ENCODE measurements at places on chromosomes 5 and 9. TPM values are rescaled to one million over a fixed set of nuclear protein-coding genes. Genes with fewer than 3 reads are reported as not detected.

Gene GFI1B
- not detected for total RNA-seq

Gene ADAM19
- 46.1 TPM for total RNA-seq

Gene PAIP1
- total RNA-seq, result 74.1 TPM

Gene BTNL8
- total RNA-seq, result not detected

Gene LRRC26
- total RNA-seq, result not detected

Gene IFNA2
- not detected for total RNA-seq

Gene SLC1A1
- total RNA-seq, result 7.3 TPM

Gene PGM5
- 79.3 TPM for total RNA-seq

Gene PCDHA7
- total RNA-seq, result 0.42 TPM

Gene ACOT12
- 2.3 TPM for total RNA-seq

Gene SLC9A3
- total RNA-seq, result 1.8 TPM

DNA sequence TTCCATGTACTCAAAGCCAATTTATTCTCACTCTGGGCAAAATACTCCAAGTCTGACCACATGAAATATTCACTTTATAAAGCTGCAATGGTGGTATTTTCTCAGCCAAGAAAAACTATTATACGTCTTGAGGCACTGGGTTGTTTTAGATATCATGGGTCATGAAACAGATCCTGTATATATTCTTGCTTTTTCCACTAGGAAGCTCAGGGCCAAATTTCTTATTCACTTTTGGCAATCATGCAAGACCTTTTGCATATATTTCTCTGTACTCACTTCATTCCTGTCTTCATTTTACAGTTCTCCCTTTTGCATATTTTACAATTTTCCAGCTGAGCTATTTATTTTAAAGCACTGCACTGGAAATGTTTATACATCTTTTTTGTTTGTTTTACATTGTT is 49.8 kb downstream of the GABBR2 start:
- no peak overlapping the region for H3K27ac ChIP-seq
- DNase-seq, result no peak
- no peak overlapping the region for H3K4me3 ChIP-seq
- no peaks in the 10 kb centered on the region for H3K36me3 ChIP-seq
- H3K27me3 ChIP-seq, result no peaks in the 10 kb centered on the region
- H3K4me1 ChIP-seq, result no peaks in the 10 kb centered on the region

DNA sequence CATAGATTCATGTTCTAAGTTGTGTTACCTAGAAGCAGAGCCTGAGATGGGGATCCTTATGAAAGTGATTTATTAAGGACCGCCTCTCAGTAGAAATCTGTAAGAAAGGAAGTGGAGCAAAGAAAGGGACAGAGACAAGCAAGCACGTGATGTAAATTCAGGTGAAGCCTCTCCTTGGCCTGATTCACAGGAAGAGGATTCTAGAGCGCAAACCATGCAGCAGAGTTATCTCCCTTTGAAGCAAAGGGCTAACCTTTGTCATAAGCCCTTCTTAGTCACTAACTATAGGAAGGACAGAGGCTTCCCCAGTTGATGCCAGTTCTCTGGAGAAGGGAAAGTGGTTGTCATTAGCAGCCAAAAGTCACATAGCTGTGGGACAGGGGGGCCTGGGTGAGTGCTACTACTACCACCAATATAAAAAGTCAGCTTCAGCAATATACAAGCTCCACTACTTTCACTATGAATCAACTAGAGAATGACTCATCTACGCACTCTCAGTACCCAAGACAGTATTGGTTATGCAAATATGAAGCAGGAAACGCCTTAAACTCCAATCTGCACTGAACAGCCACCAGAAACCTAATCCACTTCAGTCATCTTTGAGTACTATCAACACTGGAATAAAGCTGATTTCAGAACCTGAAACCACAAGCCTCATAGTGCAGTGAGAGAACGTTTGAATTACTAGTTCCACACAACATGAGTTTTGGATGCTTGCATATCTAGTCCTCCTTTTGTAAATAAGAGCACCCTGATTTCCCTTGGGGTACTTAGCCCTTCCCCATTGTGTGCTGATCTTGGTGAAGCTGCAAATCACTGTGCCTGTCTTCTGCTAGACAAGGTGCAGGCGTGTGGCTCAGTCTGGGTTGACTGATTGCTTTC is 162.7 kb downstream of the ZNF608 start:
- H3K4me3 ChIP-seq, result no peak overlapping the region
- no peak overlapping the region for H3K27ac ChIP-seq
- no peaks in the 10 kb centered on the region for H3K4me1 ChIP-seq
- no peak for DNase-seq
- no peaks in the 10 kb centered on the region for H3K36me3 ChIP-seq

DNA sequence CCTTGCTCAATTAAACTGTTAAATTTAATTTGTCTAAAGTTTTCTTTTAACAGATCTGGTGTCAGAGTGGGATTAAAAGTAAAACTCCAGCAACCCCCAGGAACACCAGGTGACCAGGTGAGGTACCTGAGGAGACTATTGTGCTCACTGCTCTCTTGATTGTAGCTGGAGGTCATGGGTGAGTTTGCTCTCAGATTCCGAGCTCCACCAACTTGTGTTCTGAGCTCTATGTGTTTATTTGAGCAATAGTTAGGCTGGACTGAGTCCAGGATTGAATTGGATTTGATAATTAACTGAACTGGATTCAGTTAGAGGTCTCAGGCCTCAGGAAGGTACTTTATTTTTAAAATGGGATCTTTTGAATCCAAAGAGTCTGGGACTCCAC is 17.9 kb upstream of the SCGB3A2 start:
- no peaks in the 10 kb centered on the region for H3K36me3 ChIP-seq
- H3K4me1 ChIP-seq, result no peaks in the 10 kb centered on the region
- no peak overlapping the region for H3K27ac ChIP-seq
- H3K4me3 ChIP-seq, result no peak overlapping the region

GRCh38 chr9:81814401-81814793 is 113.8 kb upstream of the SPATA31D4 start:
- no peak overlapping the region for H3K4me3 ChIP-seq
- H3K36me3 ChIP-seq, result no peaks in the 10 kb centered on the region
- peaks cover 42% of the 10 kb centered on the region for H3K4me1 ChIP-seq
- peak overlapping the region; percentile 53 for H3K27ac ChIP-seq
- no peaks in the 10 kb centered on the region for H3K27me3 ChIP-seq
- no peak for DNase-seq

DNA sequence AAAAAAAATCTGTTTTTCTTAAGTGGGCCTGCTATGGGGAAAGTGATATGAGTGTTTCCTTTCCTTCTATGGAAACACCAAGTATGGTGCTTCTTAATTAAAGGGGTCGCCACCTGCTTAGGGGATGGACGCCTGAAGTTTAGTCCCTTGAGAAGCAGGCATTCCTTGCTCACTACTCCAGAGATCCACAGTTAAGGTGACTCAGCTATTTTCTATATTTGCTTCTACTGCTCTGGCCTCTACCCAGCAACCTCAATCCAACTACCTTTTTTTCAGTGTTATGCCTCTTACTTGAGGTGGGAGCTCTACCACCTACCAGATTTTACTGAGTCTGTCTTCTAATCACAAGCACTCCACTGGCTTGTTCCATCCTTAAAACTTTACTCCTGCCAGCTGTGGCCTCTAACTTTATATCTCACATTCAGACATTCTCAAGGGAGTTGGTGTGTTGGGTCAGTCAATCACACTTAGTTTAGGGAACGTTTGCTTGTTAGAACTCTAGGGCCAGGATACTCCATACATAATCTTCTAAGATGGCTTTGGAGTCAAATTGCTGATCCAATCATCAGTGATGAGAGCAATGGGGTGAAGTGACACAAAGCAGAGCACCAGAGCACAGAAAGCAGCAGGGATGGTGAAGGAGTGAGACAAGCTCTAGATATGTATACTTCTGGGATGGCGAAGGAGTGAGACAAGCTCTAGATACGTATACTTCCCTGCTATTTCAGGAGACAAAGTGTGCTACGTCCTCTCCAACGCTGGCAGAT is 708.1 kb downstream of the EFNA5 start:
- no peaks in the 10 kb centered on the region for H3K36me3 ChIP-seq
- no peak for DNase-seq

GRCh38 chr5:101532430-101532829 is 629.3 kb upstream of the ST8SIA4 start:
- no peak overlapping the region for H3K4me3 ChIP-seq
- H3K36me3 ChIP-seq, result no peaks in the 10 kb centered on the region
- no peaks in the 10 kb centered on the region for H3K27me3 ChIP-seq
- no peak for DNase-seq
- H3K4me1 ChIP-seq, result no peaks in the 10 kb centered on the region

GRCh38 chr9:122379340-122379739 is 8.5 kb downstream of the PTGS1 start:
- H3K4me1 ChIP-seq, result peaks cover 34% of the 10 kb centered on the region
- no peak overlapping the region for H3K27ac ChIP-seq
- no peaks in the 10 kb centered on the region for H3K36me3 ChIP-seq

DNA sequence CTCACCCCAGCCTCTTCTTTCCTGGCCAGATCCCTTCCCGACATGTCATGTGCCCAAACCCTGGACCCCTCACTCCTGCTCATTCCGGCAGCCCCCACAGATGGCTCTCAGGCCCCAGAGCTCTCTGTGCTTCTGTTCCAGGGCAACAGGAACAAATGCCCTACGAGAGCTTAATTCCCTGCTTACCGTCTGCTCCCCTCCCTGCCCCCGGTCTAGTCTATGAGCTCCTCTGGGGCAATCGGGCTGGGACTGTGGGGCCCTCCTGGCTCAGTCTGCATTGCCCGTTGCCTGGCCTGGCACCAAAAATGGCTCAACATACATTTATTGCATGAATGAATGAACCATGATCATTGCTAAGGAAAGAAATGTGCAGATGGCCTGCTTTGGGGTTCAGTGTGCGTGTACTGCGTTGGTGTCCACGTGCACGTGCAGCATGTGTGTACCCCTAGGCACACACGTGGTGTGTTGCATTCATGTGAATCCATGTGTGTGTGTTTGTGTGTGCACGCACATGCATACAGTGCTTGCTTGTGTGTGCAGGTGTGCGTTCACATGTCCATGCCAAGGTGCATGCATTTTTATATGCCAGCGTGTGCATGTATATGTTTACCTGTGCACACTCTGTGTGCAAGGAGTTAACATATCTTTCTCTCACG is 201.2 kb upstream of the IER5L start:
- no peaks in the 10 kb centered on the region for H3K36me3 ChIP-seq
- H3K27ac ChIP-seq, result no peak overlapping the region
- no peaks in the 10 kb centered on the region for H3K27me3 ChIP-seq
- no peak for DNase-seq
- no peak overlapping the region for H3K4me3 ChIP-seq
- peaks cover 19% of the 10 kb centered on the region for H3K4me1 ChIP-seq

DNA sequence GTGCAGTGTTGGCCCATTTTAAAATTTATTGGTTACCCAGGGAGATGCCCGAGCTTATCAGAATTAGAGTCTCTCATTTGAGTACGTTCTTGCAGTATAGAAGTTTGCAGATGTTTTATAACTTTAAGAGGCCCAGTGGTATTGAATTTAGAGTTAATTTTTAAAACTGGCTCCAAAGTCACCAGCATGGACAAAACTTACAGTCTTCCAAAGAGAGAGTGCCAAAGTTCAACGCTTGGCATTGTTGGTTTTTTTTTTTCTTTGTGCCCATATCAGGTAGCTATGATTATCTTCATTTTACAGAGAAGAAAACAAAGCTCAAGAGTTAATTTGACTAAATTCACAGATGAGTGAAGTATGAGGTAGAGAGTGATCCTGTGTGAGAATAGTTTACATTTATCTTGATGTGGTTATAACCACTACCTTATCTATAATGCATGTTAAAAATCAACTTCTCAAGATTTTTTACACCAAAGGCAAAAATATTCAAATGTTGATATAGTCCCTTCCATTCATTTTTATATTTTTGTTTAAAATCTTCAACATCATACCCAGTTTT is 273.7 kb upstream of the DMRT1 start:
- no peak overlapping the region for H3K4me3 ChIP-seq
- peaks cover 15% of the 10 kb centered on the region for H3K4me1 ChIP-seq
- H3K36me3 ChIP-seq, result no peaks in the 10 kb centered on the region
- no peaks in the 10 kb centered on the region for H3K27me3 ChIP-seq

- H3K4me3 ChIP-seq, result no peak overlapping the region
- H3K27ac ChIP-seq, result no peak overlapping the region
- no peaks in the 10 kb centered on the region for H3K4me1 ChIP-seq
- H3K36me3 ChIP-seq, result peaks cover 11% of the 10 kb centered on the region
These were observed 53.5 kb downstream of the COL5A1 start for GRCh38 chr9:134695144-134695543.

- peak; percentile 19 for DNase-seq
- H3K4me3 ChIP-seq, result no peak overlapping the region
- no peaks in the 10 kb centered on the region for H3K27me3 ChIP-seq
- peaks cover 14% of the 10 kb centered on the region for H3K36me3 ChIP-seq
- H3K4me1 ChIP-seq, result peaks cover 6% of the 10 kb centered on the region
These were observed 39.0 kb downstream of the SMARCA2 start for GRCh38 chr9:2053883-2054845.

GRCh38 chr5:34715711-34716110 is 59.6 kb downstream of the RAI14 start:
- no peak overlapping the region for H3K27ac ChIP-seq
- H3K4me1 ChIP-seq, result peaks cover 39% of the 10 kb centered on the region
- H3K36me3 ChIP-seq, result no peaks in the 10 kb centered on the region
- no peak overlapping the region for H3K4me3 ChIP-seq
- DNase-seq, result no peak

- no peak for DNase-seq
- H3K4me1 ChIP-seq, result peaks cover 15% of the 10 kb centered on the region
- H3K27ac ChIP-seq, result no peak overlapping the region
These were observed 17.4 kb downstream of the CDC42SE2 start for GRCh38 chr5:131281133-131281867.

GRCh38 chr9:80928697-80929096 is 760.6 kb downstream of the TLE1 start:
- H3K4me1 ChIP-seq, result no peaks in the 10 kb centered on the region
- no peak overlapping the region for H3K27ac ChIP-seq
- H3K36me3 ChIP-seq, result no peaks in the 10 kb centered on the region

DNA sequence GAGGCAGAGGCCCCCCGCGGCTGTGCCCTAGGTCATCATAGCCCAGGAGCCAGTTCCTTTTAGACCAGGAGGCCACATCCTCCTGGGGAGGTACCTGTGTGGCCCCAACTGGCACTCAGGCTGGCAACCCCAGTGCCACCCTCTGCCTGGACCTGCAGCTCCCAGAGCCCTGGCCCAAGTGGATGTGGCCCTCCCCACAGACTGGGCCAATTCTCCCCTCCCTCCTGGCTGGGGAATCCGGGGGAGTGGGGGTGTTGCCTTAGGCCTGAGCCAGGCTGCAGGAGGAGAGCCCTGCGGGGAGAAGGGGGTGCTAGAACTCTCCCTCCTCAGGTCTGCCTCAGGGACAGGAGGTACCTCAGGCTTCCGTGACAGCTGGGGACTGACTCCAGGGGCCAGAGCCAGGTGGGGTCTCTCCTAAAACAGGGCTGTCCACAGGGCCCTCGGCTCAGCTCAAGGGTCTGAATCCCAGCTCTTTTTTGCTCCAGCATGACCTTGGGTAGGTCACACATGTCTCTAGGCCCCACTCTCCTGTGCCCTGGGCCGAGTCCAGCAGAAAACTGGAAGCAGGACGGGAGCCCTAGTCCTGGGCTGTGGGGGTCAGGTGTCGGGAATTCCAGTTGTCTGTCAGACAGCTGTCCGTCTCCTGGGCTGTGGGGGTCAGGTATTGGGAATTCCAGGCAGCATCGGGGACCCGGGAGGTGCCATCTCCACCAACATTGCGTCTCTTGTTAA is 9.6 kb downstream of the DNLZ start:
- no peak for DNase-seq
- H3K4me3 ChIP-seq, result no peak overlapping the region
- no peaks in the 10 kb centered on the region for H3K27me3 ChIP-seq

All from thoracic aorta (tissue), 2 donors.